ENCODE measurements at places on chromosomes 12 and 14.

DNA sequence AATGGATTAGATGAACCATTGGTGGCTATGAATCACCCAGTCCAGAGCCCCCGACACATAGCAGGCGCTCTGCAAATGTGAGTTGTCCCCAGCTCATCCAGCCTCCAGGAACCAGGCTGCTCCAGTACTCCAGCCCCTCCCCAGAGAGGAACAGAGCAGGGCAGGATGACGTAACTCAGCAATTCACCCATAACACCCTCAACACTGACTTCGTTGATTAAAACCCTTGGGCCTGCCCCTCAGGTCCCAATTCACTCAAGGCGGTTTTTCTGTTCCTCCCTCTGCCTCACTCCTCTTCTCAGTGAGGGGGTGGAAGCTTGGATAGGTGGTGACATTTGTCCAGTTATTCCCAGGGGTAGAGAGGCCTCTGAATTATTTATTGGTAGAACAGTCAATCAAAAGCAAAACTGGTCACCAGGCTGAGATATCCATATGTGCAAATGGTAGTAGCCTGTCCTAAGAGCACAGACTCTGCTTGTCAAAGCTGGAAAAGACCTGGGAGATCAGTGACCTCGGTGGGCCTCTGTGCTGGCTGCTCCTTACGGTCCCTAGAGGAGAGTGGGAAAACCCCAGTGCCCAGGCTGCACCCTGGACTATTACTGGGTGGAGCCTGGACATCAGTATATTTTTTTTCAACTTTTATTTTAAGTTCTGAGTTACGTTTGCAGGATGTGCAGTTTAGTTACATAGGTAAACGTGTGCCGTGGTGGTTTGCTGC, 97.0 kb downstream of the CMKLR1 start:
- no peak for DNase-seq

DNA sequence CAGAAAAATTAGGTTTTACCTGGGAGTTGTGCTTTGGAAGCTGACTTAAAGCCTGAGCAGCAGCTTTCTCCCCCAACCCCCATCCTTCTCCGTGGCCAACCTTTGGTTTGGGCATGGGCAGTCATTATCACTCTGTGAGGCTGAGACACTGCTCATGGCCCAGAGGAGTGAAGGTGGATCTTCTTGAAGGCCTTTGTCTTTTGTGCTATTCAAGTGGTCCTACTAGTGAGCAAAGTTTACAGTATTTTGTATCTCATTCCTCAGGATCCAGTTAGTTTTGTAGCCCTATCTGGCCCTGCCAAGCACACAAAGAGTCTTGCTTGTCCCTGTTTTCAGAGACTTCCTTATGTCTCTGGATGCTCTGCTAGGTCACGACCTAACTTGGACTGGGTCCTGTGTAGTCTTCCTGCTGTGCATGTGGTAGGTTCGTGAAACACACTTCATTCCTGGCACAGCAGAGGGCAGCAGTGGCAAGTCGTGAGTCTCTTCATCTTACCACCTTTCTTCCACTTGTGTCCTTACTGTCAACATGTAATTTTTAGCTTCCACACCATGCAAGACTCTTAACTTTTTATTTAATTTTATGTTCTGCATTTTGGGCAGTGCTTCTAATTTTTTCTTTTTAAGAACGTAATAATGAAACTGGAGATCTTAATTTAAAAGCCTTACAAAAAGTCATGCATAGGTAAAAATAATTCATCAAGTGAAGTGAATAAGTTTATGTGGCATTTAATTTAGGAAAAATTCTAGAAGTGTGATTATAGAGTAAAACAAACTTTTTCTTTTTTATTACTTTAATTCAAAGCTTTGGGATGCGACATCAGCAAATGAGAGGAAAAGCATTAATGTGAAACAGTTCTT, 53.7 kb downstream of the APAF1 start:
- DNase-seq = peak; percentile 33

- DNase-seq = no peak
Measured at GRCh38 chr12:83040991-83041390, 354.3 kb downstream of the TMTC2 start.

DNA sequence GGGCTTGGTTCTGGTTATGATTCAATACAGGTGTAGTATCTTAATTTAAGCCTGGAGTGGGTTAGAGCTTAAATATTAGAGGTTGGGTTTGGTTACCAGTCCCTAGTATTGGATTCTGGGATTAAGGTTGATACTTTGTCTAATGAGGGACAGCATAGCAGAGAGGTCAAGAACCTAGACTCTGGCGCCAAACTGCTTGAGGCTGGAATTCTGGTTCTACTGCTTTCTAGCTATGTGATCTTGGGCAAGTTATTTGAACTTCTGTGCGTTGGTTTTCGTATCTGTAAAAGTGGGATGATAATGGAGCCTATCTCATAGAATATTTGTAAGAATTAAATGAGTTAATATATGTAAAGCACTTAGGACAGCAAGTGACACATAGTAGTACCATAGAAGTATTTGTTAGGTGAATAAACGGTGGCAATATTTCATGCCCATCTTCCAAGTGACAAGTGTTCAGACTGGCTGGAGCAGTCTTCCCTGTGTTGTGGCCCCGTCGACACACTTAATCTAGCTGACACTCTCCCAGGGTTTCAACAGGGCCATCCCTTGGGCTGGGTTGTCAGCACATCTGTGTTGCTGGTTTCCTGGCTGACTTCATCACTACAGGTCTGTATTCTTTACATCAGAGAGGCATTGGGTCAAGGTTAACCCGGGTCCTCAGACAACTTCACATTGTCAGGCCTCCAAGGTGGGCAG, 3.0 kb downstream of the ENDOU start:
- no peak for DNase-seq

DNA sequence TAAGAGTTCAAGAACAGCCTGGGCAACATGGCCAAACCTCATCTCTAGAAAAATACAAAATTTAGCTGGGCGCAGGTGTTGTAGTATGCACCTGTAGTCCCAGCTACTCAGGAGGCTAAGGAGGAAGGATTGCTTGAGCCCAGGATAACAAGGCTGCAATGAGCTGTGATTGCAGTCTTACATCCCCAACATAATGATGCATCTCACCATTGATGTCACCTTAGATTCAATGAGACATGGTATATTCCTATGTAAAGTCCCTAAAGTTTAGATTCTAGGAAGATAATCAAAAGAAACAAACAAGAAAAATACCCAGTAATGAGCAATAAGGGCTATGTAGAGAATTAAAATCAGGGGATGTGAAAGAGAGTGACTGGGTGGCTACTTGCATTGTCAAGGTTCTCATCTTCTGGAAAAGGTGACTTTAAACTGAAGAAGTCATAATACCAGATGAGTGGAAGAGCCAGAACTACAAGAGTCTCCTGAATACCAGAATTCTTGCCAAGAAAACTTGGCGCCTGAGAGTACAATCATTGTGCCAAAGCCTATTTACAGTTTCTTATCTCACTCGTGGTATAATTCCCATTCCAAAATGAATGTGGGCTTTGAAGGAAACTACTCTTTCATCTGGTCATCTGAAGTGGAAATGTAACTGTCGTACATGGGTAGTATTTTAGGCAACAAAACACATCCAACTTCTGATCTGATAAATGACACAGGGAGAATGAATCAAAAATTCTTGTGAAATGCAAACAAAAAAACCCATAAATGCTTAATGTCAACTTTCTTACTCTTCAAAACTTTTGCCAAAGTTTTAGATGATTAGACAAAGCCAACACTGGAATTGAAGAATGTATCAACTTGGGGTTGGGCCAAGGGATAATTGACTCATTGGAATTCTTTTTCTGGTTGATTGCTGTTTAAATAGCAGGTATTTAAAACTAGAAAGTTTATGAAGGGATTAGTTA, 81.1 kb upstream of the ST8SIA1 start:
- DNase-seq = no peak

GRCh38 chr14:60862283-60862682, 118.6 kb downstream of the TRMT5 start:
- peak; percentile 46 for DNase-seq

DNA sequence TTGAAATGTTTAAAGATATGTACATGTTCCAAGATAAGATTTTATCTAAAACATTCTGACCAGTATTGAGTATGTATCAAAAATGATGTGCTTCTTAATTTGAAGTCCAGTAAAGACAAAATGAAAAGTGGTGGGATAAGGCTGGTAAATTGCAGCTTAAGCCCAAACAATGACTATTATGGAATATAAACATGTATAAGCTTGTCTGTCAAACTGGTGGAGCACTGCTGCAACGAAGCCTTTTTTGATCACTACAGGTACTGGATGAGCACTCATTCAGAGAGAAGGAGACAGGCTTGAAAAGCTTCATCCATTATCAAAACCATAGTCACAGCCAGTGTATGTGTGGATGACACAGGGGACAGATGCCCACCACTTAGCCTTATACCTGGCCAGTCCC, 138.4 kb downstream of the ATP23 start:
- no peak for DNase-seq

- no peak for DNase-seq
Measured at GRCh38 chr14:104254735-104255400, 116.5 kb downstream of the KIF26A start.
